CD4-positive, alpha-beta T cell treated with Interleukin-6 for 4 hours (primary cell): ENCODE measurements at places on chromosomes 12 and 14.

DNA sequence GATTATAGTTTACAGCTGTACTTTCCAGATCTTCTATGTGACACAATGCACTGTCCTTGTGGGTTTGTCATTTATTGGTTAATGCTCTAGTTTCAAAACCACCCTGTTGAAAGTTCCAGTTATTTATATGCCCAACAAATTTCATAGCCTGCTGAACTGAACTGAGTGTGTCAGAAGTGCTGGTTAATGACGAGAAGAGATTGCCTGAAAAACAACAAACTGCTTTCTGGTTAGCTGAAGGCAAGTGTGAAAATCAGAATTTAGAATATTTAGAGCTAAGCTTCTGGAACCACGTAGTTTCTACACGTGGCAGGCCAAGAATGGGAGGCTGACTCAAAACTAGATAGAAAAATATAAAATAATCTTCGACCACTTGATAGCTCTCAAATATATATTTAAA is 19.1 kb upstream of the RIN3 start:
- no peak for DNase-seq

DNA sequence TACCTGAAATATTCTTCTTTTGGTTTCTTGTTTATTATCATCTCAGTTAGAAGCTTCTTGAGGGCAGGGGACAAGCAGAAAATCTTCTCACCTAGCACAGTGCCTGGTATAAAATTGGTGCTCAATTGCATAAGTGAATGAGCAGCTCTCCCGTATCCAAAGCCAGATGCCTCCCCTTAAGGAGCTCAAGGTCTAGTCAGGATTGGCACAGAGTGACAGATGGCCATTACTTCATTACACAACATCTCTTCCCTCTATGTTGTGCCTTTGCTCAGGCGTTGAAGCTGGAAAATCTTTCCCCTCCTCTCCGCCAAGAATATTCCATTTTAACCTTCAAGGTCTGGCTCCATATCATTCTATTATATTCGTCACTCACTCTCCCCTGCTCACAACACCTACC is 3.6 kb downstream of the SLC4A8 start:
- DNase-seq = no peak

GRCh38 chr14:86990396-86990795 is 1002.6 kb downstream of the GALC start:
- no peak for DNase-seq

- no peak for DNase-seq
These were observed 624.4 kb downstream of the KCNH5 start for GRCh38 chr14:62420847-62421246.

GRCh38 chr14:49954171-49954631 is 61.3 kb downstream of the ARF6 start:
- no peak for DNase-seq

GRCh38 chr14:81208489-81208888 is 12.3 kb downstream of the GTF2A1 start:
- DNase-seq = no peak

GRCh38 chr12:102964872-102965271 is 7.4 kb downstream of the ASCL1 start:
- DNase-seq = peak; percentile 16
